Regular cardiac myocyte (primary cell): ENCODE measurements at places on chromosomes 6 and 20. TPM values are rescaled to one million over a fixed set of nuclear protein-coding genes. Genes with fewer than 3 reads are reported as not detected.

Gene TBX18
- 37.5 and 49.8 TPM in 2 replicates for total RNA-seq

Gene CALHM5
- 11.7 and 17.2 TPM in 2 replicates for total RNA-seq

Gene CCN5
- under 0.01 and 3.7 TPM in 2 replicates for total RNA-seq

Gene HMGCLL1
- total RNA-seq, result under 0.01 and 0.28 TPM in 2 replicates

Gene SULF2
- total RNA-seq, result 3.5 and 19.4 TPM in 2 replicates

Gene ZSCAN31
- total RNA-seq, result 9.2 and 15.8 TPM in 2 replicates
